GM13977 (cell line): ENCODE measurements at places on chromosomes 2 and 18.
A peak's percentile ranks its signal among the peaks of the same experiment; 100 is the strongest.

DNA sequence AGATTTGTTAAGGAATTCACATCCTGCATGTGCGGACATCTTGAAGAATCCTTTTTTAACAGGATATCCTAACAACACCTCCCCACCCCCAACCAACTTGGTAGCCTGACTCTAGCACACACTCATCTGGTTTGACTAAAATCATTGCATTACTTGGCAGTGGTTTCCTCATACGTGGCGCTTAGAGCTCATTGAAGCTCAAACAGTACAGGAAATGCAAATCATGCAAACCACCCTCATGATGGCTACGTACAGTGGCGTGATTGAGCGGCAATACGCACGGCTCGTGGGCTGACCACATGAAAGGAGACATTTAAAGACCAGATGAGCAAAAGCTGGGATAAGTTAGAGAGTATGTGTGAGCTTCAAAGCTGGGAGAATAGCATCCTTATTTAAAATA lies 336.2 kb downstream of the ZEB2 start:
- peak; percentile 7 for DNase-seq

DNA sequence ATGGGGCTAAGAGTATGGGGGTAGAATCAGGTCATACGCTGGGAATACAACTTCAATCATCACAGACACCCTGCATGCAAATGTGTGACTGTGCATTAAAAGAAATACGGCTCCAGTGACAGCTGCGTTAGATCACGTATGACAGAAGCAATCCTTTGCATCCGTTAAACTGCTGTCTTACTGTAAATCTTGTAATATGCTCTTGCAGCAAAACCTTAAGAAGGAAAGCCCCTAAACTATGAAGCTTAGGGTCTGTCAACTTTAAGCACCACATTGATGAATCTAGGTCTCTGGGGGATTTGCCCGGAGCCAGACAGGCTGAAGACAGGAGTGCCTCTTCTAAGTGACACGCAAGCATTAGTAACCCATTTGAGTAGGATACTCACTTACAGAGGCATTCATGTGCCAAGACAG lies 84.7 kb upstream of the EML6 start:
- no peak for DNase-seq

DNA sequence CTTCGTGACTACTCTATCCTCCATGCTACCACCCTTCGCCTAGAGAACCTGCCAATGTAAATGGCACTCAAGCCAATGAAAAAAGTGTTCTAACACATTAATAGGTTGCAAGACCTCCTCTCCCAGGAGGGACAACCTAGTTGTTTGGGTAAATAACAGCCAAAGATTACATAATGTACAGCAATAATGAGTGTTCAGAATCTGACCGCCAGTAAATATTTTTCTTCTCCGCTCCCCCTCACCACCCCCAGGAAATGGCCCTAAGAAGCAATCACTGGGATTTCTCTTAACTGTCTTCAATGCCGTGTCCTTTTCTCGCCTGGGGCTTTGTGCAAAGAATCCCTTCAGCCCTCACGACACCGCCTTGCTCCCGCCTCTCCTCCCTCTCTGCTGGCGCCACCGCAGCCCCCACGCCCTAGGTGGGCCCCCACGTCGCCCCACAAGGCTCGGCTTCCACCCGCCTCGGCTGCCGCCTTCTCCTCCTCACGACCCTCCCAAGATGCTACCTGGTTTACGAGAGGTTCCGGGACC lies 458 bp downstream of the HYCC2 start:
- peak; percentile 18 for DNase-seq

GRCh38 chr2:113084249-113085000 lies 16.7 kb downstream of the IL1F10 start:
- peak; percentile 34 for DNase-seq

DNA sequence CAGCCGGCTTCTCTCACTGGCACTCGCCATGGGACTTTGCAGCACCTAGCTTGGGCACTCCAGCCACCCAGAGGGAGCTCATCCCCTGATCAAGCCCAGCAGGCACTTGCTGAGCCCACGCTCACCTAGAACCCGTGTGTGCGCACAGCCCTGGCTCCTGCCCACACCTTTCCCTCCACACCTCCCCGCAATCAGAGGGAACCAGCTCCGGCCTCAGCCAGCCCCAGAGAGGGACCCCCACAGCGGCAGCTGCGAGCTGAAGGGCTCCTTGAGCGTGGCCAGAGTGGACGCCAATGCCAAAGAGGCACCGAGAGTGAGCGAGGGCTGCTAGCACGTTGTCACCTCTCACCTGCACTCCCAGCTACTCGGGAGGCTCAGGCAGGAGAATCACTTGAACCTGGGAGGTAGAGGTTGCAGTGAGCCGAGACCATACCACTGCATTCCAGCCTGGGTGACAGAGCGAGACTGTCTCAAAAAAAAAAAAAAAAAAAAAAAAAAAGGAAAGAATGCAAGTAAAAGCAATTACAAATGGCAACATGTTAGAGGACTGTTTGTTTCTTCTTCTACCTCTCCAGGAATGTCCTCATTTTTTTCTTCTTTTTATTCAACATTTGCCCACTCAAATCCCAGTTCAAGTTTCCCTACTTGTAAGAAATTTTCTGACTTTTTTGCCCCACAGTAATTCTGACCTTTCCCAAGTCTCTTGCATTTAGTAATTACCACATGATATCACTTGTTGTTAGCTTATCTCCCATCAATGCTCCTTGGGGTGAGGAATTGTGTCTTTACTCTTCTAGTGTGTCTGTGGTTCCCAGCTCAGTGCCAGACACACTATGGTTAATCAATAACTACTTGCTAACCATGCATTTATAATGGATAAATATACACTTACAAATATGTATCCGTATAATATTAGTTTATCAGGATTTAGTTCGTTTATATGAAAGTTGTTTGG lies 40.6 kb upstream of the ST3GAL5 start:
- DNase-seq = no peak
